Activated CD8-positive, alpha-beta memory T cell treated with anti-CD3 and anti-CD28 coated beads for 24 hours (primary cell): ENCODE measurements at places on chromosomes 2 and 18.
A peak's percentile ranks its signal among the peaks of the same experiment; 100 is the strongest.

- DNase-seq = no peak
These were observed 154.8 kb downstream of the INSIG2 start for GRCh38 chr2:118243031-118243430.

DNA sequence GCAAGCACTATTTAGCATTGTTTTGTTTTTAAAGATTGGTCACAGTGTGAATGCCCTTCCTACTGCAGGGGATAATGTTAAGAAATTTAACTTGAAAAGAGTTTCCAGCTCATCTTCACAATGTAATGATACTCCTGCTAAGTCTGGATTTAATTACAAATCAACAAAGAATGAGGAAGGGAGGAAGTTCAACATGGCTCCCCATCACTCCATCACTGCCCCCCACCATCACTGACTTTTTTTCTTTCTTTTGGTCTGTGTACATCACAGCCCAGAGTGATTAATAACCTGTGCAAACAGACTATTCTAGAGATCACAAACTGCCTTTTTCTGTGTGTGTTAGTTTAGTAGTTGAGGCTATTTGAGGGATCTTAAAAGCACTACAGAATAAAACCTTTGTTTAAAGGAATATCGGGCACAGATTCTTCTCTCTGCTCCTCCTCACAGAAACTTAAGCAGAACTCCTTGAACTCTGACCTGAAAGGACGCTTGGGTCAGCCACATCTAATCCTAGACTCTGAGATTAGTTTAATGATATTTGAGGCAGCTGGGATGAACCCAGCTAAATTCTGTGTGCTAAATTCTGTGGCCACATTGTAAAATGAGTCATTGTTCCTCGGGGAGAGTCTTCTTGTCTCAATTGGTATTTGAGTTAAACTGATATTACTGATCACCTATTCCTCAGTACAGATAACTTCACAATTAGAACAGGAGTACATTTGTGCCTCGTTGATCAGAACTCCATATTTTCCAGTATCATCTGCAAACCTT lies 47.8 kb downstream of the SATB2 start:
- DNase-seq = no peak

GRCh38 chr2:10497797-10498251 lies 49.7 kb upstream of the ODC1 start:
- peak; percentile 68 for DNase-seq

DNA sequence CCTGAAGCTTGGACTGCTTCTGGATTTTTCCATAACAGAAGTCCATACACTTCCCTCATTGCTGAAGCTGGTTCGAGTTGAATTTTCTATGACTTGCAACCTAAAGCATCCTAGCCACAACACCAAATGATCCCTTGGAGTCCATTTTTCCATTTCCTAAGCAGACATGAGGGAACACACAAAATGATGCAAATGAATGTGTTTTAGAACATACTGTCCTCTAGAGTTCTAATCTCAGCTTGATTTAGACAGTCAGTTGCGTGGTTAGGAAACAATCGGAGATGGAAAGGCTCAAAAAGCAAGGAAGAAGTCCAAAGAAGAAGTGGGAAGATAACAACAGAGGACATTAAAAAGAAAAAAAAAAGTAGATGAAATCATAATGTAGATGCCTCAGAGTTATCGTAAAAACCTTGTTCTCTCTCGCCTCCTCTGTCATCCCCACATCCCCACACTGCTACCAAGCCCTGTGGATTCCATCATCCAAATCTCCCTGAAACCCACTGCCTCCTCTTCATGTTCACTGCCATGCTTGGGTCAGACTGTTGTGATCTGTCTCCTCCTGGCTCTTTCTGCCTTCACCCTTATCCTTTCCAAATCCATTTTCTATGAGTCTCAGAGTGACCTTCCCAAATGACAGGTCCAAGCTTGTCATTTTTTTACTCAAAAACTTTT lies 58.4 kb downstream of the TMEM247 start:
- no peak for DNase-seq

DNA sequence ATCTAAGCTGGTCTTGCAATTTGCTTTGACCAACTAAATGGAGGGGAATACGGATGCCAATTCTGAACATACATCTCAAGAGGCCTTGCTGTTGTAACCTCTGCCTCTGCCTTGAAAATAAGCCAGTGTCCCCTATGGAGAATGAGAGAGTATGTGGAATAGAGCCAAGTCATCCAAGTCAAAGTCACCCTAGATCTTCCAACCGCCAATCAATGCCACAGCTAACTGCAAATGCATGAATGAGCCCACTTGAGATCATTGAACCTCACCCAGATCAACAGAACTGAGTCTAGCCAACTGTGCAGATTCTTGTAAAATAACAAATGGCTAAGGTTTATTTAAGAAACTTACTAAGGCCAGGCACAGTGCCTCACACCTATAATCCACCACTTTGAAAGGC lies 139.8 kb upstream of the TANK start:
- DNase-seq = no peak

DNA sequence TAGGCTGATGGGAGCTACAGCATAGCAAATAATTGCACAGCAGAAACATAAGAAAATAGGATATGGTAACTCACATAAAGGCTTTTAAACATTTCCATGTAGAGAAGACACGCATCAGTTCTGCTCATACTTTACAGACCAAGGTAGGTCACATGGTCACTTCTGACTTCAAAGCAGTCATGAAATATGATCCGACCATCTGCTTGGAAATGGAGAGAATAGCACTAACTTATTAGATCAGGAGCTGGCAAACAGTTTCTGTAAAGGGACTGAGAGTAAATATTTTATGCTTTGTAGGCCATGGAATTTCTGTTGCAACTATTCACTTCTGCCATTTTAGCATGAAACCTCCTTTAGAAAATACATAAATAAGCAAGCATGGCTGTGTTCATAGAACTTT lies 936.6 kb upstream of the FANCL start:
- no peak for DNase-seq

- DNase-seq = no peak
These were observed 10.6 kb downstream of the DNAJB2 start for GRCh38 chr2:219289537-219290361.

DNA sequence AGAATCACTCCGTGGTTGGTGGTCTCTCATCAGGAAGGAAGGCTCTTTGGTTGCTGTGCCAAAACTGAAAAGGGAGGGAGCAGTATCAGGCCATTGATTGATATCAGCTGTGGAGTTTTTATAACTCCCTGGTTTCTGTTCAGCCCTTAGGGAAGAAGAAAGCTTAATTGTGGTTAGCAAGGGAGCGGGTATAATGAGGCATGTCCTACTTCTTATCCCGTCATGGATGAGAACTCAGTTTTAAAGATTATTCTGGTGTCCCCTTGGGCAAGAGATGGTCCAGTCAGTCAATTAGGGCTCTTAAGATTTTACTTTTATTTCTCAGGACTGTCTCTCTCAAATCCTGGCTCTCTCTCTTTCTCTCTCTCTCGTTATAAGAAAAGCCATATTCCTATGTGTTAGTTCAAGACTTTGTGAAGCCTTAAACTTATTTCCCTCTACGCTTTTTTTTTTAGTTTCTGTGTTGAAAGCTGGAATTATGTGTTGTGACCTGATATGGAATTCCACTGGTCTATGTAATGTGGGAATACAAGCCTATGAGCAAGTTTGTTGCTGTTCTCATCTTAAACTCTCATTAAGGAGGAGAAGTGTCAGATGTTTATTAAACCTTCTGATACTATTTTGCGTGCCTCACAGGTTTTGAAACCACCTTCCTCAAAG lies 514.0 kb upstream of the CDH2 start:
- DNase-seq = no peak

- no peak for DNase-seq
These were observed 168.4 kb downstream of the ZFP36L2 start for GRCh38 chr2:43057742-43058725.

GRCh38 chr2:47906157-47907038 lies at the start of gene FBXO11:
Gene FBXO11, minus strand, starts transcription at chr2:47906498. Its CDS starts 778 bp downstream, at chr2:47905720.
- DNase-seq = peak; percentile 94

GRCh38 chr18:12074736-12075135 lies 18.9 kb upstream of the ANKRD62 start:
- no peak for DNase-seq

DNA sequence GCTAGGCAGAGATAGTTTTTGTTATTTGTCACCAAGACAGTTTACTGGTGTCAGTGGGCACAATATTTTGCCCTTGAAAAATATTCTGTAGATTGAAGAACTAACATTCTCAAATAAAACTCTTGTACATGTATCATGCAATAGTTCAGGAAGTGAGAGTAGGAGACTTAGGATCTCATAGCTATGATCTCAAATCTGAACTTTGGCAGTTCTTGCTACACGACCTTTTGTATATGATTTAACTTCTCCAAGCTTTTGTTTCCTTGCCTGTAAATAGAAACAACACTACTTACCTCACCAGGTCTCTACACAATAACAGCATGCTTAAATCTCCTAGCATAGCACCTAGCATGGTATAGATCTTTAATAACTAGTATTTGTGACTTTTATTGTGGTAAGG lies 219.9 kb downstream of the ICOS start:
- DNase-seq = no peak

GRCh38 chr18:27094621-27095020 lies 90.5 kb downstream of the CHST9 start:
- DNase-seq = no peak

DNA sequence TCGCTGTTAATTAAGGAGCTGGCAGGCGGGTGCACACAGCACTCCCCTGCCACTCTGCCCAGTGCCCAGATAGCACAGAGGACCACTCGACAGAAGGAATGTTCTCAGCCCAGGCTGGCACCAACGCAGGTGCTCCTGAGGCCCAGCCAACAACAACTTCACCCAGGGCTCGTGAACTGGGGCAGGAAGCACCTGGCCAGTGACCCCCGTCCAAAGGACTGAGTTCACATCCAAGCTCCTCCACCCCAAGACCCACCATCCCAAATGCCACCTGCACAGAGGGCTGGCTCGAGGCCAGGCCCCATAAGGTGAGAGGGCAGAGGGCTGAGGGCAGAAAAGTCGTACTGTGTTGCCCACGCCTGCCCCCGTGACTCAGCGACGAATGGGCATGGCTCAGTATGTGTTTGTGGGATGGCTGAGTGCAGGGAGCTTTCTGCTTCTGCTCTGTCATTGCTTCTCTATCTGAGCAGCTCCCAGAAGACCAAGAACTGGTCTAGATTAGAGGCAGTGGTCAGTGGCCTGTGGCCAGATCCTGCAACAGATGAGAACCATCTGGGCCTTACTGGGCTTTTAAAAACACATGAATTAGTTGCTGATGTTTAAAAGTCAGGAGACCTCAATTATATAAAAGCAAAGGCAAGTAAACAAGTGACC lies 68.4 kb downstream of the POLR1A start:
- peak; percentile 77 for DNase-seq

- no peak for DNase-seq
These were observed 26.5 kb downstream of the PPP4R3B start for GRCh38 chr2:55590810-55591440.

- no peak for DNase-seq
These were observed 67.1 kb downstream of the HAUS1 start for GRCh38 chr18:46171331-46171730.

DNA sequence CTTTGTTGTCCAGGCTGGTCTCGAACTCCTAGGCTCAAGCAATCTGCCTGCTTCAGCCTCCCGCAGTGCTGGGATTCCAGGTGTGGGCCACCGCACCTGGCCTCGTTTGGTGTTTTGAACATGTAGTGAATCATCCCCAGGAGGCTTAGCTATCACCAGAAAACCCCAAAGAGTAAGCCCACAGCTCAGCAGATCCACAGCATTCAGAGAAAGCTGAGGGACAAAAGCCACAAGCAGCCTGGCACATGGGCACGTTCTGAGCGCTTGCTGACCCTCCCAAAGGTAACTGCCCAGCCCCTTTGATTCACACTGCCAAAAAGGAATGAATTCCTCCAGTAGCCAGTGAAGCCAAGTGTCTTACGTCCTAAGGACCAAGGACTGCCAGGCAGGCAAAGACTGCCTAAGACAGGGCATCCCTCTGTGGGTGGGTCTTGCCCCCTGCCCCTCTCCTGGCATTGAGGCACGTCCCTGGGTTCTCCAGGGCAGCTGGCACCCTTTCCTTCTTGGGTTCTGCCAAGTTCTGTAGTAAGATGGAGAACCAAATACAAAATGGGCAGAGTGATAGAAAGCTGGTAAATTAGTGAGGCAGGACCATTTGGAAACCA lies 31.7 kb downstream of the MBP start:
- DNase-seq = peak; percentile 68

DNA sequence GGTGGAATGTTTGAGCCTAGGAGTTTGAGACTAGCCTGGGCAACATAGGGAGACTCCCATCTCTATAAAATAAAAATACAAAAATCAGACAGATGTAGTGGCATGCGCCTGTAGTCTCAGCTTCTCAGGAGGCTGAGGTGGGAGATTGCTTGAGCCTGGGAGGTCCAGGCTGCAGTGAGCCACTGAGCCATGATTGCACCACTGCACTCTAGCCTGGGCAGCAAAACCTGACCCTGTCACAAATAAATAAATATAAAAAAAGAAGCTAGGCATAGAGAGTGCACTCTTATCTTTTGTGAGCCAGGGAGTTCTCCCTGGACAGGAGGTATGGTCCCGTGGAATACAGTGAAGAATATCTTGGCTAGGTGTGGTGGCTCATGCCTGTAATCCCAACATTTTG lies 11.0 kb upstream of the KYNU start:
- no peak for DNase-seq

DNA sequence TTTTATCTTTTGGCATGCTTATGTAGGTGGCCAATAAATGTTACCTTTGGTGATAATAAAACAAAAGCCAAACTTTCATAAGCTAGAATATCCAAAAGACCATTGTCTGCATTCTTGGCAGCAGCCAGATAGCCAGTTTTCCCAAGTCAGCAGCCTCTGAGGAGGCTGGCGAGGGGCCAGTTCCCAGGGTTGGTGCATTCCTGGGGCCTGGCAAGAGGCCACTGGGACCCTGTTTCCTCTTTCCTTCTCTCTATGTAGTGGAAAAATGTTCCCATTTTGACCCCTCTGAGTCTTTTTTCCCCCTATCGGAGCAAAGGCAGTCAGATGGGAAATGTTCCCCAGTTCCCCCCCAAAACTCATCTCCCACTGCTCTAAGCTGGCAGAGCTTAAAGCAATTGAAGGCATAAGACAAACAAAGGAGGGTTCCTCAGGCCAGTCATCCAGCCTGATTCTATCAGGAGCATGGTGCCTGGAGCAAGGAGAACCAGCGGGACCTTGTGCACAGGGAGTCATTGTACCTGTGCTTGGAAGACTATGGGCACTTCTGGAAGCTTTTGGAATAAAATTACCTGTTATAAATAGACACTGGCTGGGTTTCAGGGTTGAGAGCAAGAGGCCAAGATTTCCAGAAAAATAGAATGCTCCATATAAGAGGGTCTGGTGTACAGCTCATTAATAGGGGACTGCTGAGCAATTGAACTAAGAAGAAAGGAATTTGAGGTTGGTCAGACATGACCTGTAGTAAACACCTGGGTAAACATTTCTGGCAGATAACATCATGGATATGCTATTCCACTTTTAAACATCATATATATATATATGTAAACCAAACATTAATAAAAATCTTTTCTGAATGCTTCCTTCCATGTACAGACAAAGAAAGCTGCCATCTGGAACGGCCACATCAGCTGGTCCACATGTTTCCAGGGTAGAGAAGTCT lies 63.4 kb downstream of the NCKAP5 start:
- DNase-seq = no peak

GRCh38 chr2:50650403-50650810 lies 381.5 kb downstream of the NRXN1 start:
- no peak for DNase-seq
